NCI-H1105 (cell line): ENCODE measurements at places on chromosomes 2 and 18.

GRCh38 chr2:170106102-170106840 is 71.7 kb upstream of the MYO3B start:
- DNase-seq, result no peak

DNA sequence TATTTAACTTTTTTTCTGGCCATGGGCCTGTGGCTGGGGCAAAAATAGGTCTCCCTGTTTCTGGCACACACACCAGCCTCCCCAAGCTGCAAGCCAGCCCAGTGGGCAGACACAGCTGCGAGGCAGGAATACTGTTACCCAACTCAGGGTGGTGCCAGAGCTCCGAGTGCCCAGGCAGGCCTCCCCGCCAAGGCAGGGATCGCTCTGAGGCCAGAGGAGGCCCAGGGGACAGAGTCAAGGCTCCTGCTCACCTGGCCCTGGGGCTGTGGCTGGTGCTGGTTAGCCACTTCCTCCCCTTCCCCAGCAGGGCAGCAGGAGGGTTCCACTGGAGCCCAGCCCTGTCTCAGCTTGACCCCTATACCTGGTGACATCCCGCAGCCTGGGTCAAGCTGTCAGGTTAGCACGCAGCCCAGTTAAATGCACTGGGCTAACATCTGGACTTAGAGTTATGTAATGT is 67.1 kb upstream of the EPAS1 start:
- DNase-seq, result no peak

DNA sequence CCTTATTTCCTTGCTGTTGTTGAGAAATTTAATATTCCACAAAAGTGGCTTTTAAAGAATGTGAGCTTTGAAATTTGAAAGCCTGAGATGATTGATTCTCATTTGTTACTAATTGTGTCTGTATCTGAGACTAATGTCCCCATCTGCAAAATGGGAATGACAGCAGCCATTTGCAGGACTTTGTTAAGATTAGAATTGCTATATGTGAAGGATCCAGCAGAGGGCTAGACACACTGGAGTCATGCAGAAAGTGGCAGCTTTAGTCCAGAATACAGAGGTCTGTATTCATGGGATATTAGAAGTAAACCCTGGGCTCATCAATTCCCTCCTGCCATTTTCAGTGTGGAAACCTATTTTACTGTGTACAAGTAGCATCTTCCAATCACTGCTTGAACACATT is 296.5 kb upstream of the GYPC start:
- no peak for DNase-seq

DNA sequence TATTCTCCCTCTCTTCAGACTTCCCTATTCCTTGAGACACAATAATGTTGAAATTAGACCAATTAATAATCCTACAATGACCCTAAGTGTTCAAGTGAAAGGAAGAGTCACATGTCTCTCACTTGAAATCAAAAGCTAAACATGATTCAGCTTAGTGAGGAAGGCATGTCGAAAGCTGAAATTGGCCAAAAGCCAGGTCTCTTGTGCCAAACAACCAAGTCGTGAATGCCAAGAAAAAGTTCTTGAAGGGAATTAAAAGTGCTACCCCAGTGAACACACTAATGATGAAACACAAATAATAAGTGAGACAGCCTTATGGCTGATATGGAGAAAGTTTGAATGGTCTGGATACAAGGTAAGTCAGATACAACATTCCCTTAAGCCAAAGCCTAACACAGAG is 115.4 kb downstream of the PXDN start:
- DNase-seq, result peak; percentile 19
